ENCODE measurements at places on chromosomes 2 and 18.

- no peak for DNase-seq
These were observed 15.0 kb upstream of the GPR17 start for GRCh38 chr2:127630864-127631540.

- DNase-seq = no peak
These were observed 152.9 kb upstream of the PGAP1 start for GRCh38 chr2:197079414-197079813.

- no peak for DNase-seq
These were observed 564.7 kb upstream of the SLC39A10 start for GRCh38 chr2:195092341-195092740.

DNA sequence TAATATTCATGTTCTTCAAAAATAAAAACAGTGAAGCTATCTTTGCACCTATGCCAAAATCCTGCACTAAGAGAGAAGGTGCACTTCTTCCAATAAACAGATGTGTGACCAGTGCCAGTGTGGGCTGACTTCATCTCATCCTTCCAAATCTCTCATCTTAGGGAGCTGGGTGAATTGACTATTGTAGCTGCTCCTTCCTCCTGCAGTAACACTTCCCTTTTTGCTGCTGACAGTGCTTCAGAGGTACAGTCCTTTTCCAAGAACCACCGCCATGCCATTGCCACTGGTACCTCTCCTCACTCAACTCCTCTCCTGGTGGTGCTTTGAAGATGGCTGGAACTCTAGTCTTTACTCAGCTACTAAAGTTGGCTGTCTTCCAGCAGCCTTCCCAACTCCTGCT lies 42.1 kb upstream of the ARHGAP25 start:
- no peak for DNase-seq

DNA sequence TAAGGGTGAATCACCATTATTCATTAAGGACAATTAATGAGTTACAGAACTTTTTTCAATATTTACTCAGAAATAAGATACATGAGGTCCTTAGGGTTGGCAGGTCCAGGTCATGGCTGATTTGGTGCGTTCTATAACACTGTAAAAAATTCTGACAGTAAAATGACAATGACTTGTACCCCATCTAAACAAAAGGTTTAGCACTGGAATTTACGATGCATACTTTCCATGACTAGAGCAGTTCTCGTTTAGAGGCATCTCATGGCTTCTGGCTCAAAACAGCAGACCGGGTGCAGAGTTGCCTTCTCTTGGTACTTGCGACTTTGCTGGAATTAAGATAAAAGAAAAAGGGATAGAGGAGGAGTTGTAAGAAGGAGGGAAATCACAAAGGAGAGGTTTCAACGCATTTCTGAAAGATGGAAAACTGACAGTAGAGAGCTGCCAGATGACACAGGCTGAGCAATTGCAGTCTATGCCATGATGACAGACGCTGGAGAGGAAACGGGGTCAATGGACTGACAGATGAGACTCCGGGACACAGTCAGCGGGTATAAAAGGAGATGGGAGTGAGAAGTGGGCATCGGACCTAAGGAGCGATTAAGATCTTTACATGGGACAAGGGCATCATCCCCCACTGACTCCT lies 4.1 kb upstream of the CYS1 start:
- no peak for DNase-seq

GRCh38 chr2:137566387-137566786 lies 397.9 kb upstream of the HNMT start:
- no peak for DNase-seq

GRCh38 chr2:70381821-70382220 lies 80.0 kb upstream of the FAM136A start:
- no peak for DNase-seq

- DNase-seq = no peak
These were observed 160.5 kb downstream of the GLI2 start for GRCh38 chr2:120896126-120896525.

DNA sequence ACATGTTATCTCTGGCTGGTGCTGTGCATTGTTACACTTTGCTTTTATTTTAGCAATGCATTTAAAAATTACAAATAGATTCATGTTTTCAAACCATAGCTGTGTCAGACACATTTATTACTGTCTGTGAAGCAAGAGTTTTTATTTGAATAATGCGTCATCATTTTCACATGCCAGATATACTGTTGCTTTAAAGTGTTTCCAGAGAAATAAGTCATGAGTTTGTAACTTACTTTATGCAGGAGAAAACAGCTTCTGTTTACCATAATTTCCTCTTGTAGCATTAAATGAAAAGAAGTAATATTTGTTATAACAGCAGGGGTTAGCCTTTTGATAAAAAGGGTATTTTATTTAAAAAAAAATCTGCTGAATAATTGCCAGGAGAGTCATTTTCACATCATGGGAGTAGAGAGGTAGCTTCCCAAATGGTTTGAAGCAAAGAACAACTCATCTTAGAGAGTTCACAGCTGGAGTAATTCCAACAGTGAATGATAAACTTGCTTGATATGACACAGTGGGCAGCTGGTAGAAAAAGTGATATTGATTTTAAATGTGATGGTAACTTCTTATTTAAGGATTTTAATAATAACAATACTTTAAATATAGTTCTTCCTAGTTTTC lies 1274.5 kb upstream of the CRIM1 start:
- DNase-seq = no peak

GRCh38 chr2:95056044-95056443 lies 30.5 kb downstream of the MAL start:
- DNase-seq = no peak

DNA sequence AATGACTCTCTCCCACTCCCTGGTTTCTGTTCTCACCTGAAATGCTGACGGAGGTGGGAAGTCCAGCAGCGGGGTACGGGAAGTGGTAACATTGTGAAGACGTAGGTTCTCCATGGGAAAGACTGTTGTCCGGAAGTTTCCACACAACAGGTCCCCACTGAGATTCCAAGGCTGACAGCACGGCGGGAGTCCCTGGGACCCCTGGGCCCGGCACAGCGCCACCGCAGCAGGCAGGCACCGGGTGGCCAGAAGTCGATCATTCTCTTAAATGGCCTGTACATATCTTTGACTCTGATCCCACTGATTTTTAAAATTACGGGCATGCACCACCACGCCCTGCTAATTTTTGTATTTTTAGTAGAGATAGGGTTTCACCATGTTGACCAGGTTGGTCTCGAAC lies 201.0 kb upstream of the SALL3 start:
- no peak for DNase-seq

DNA sequence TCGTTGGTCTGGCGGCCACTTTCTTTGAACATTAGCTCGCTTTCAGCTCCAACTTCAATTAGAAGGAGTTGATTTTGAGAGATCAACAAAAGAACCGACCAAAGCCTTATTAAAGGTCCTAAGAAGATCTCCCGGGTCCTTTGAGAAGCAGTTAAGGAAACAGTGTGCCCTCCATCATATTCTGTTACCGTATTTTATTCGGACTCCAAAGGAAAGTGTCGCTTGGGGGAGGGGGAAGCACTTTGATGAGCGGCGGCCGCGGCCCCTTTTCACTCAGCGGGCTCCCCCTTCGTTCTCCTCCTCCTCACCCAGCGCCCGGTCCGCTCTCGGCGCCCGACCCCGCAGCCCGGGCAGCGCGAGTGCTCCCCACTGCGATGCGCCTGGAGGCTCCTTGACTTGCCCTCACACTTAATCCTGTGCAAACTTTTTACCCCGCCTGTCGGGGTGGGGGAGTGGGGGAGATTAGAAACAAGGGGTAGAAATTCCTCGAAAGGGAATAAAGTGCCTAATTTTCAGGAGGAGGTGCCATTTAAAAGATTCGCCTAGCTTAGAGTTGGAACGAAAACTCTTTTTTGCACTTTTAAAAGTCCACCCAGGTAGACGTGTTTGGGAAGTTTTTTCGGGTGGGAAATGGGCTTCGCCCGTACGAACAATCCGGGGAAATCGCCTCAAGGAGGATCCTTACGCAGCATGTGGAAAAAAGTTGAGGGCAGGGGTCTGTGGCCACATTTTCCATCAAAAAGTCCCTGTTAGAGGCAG lies 1.2 kb upstream of the OTX1 start:
- no peak for DNase-seq

DNA sequence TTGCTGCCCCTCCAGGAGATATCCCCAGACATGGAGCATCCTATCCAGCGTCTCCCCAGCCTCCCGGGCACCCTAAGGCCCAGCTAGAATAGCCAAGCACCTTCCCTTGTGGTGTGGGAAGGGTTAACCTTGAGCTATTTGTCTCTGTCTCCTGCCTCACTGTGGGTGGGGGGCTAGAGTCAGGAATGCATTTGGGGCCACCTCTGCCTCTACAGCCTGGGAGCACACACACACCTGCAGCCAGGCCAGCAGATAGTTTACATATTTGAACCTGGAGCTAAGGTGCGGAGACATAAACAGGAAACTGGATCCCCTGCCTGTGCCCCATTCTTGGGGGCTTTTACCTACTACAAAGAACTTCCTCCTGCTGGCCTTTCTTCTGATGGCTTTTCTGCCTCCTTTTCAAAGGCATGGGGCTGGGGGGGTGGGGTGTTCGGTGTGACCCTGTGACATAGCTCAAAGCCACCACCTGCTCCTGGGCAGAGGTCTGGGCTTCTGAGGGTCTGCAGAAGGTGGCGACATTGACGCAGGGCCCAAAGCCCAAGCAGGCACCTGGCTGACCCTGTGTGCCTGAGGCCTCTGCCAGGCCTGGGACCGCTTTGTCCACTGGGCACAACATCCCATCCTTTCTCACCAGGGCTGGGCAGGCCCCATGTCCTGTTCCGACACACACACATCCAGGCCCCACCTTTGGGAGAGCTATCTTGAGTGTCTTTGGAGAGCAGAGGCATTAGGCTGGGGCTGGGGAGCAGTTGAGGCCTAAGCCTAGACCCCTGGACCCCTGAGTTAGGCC lies 34.2 kb downstream of the EMX1 start:
- no peak for DNase-seq

GRCh38 chr18:37391698-37392548 lies 173.7 kb downstream of the CELF4 start:
- DNase-seq = no peak

DNA sequence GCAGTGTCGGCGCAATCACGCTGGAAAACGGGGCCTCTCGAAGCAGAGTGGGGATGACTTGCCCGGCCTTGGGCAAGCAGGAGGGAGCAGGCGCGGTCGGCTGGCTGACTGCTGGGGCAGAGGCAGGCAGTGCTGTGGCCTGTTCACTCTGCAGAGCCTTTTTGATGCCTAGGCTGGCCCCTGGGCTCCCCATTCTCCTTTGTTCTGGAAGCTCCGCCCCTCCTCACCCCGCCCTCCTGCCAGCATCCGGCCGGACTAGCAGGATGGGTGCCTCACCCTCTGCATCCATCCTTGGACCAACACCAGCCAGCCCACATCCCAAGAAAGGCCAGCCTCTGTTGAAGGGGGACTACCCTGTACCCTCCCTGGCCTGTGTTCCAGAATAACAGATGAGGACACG lies at the start of gene ASPRV1:
ASPRV1 (minus strand) TSS at position 136 of the 400 bp plus-strand sequence. CDS start 195 bp downstream, outside the sequence.
- DNase-seq = no peak

DNA sequence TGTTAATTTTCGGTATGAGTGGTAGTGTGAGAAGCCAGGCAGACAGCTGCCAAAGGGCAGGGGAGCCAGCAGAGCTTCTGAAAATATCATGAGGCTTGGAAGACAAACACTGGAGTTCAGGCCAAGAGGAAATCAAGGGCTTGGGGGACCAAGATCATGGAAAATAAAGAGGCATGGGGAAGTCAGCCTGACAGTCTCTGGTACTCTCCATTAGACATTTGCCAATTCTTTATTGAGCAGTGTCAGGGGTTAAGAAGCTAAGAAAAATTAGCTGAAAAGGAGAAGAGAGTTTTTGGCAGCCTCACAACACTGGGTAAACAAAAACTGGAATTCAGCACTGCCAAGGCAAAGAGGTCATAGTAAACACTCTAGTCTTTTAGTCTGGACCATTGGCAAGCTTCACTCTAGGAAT lies 612.7 kb downstream of the EPHA4 start:
- no peak for DNase-seq

GRCh38 chr2:126145752-126146151 lies 510.2 kb upstream of the GYPC start:
- DNase-seq = no peak

DNA sequence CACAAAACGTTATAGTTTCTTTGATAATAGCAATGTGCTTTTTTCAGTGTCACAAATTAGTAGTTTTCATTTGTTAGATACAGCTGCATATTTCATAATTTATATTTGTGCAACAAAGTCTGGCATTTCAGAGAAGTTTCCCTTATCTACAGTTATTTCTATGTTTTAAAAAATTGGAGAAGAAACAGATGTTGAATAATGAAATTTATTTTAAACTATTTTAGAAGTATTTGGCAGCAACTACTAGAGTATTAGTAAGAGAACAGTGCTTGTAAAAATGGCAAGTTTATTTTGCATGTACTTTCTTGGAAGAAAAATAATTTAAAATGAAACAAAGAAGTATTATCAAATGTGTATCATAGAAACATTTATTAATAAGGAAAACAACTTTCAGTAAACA lies 68.6 kb upstream of the COL5A2 start:
- DNase-seq = no peak

DNA sequence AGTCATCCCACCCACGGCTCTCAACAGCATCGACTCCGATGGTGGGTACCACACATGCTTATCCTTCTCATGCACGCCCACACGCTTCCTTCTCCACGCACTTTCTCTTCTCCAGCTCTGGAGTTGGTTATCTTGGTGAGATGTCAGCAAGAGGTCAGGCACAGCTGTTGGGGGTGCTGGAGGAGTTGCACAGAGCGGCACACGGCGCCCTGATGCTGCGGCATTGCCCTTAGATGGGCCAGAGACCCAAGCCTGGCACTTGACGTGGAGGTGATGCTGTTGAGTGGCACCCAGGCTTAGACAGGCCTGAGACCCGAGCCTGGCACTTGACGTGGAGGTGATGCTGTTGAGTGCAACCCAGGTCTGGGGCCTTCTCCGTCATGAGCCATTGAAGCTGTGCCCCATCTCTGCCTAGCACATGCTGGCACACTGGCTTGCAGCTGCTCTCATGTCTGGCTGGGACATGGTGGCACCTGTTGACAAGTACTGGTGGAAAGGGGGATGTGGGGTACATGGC lies 83.2 kb downstream of the DGKD start:
- no peak for DNase-seq

- DNase-seq = no peak
These were observed 143.9 kb downstream of the ZBTB7C start for GRCh38 chr18:48265328-48265727.

DNA sequence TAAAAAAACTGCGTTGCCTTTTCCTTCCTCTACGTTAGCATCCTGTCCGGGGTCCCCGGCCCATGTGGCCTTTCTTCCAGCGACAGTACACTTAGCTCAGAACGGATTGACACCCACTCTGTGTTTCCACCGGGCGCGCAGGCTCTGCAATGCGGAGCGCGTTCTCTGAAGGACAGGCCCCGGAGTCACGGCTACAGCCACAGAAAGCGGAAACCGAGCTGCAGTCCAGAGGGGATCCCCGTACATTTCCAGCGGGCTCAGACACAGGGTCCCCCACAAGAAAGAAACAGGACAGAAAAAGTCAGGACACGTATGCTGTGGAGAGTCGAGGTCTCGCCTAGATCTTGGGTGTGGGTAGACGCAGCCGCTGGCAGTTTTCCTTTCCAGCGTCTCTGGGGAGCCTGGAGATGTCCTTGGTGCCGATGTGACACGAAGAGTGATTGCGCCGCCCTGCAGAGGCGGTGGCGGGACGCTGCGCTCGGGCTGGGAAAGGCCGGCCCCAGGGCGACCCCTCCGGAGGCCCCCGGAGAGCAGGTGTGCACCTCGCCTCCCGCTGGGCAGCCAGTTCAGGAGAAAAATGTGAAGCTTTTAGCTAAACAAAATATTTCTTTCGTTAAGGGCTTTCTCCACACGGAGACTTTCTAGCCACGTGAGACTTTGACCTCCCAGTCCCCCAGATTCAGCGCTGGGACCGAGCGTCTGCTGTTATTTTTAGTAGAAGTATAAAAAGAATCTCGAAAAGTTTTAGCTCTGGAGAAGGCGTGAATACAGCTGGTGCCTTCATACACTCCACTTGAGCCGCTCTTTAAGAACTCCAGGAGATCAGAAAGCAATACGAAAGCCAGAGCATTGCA lies 1.3 kb upstream of the ACKR3 start:
- peak; percentile 17 for DNase-seq

All from cortex of kidney (tissue), 1 donor.